ENCODE measurements at places on chromosomes 11 and 22. TPM values are rescaled to one million over a fixed set of nuclear protein-coding genes. Genes with fewer than 3 reads are reported as not detected.

GRCh38 chr22:24497841-24498258, 2.7 kb downstream of the UPB1 start:
- DNase-seq = no peak

The TAF1D gene
- 128 TPM for total RNA-seq

DNA sequence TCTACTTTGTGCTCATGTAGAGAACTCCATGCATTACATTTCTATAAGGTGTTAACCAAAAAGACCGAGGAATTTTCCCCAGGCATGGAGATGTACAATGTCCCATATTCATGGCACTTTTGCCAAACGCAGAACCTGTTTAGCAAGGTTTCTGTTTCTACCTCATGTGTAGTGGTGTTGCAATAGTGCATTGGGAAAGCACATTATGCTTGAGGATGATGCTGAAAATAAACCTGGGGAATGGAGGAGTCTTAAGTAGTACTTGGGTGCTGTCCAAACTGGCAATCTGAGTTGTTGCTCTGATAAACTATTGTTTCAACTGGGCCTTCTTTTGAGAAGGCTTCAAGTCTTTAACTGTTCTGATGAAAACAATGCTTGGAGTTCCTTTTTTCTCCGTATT, 11.5 kb upstream of the MUC15 start:
- peak; percentile 75 for DNase-seq

DNA sequence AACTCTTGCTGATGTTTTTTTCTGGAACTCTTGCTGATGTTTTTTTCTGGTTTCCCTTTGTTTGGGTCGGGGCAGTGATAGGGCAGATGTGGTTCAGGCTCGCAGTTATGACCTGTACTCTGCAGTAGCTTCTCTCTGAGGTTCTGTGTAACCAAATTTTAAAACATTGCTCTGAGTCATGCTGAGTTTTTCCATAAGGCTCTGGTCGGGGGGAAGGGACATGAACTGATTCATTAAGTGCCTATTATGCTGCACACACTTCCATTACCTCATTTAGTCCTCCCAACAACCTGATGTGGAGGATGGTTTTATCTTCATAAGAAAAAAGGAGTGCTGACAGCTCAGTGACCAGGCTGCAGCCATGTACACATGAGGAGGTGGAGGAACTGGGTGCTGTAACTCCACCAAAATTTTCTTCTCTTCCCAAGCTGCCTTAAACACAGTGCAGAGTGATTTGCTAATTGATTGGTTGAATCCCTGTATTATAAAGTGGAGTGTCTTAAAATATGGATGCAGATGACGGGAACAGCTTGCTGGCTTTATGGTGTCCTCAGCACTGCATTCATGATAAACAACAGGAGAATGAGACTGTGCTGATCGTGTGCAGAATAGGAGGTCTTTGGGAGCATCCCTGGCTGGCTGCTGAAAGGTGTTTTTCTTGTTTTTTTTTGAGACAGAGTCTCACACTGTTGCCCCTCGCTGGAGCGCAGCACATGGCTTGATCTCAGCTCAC, 19.1 kb downstream of the TNRC6B start:
- DNase-seq = no peak

- no peak for DNase-seq
Measured at GRCh38 chr11:113447621-113448315, 27.4 kb downstream of the DRD2 start.

DNA sequence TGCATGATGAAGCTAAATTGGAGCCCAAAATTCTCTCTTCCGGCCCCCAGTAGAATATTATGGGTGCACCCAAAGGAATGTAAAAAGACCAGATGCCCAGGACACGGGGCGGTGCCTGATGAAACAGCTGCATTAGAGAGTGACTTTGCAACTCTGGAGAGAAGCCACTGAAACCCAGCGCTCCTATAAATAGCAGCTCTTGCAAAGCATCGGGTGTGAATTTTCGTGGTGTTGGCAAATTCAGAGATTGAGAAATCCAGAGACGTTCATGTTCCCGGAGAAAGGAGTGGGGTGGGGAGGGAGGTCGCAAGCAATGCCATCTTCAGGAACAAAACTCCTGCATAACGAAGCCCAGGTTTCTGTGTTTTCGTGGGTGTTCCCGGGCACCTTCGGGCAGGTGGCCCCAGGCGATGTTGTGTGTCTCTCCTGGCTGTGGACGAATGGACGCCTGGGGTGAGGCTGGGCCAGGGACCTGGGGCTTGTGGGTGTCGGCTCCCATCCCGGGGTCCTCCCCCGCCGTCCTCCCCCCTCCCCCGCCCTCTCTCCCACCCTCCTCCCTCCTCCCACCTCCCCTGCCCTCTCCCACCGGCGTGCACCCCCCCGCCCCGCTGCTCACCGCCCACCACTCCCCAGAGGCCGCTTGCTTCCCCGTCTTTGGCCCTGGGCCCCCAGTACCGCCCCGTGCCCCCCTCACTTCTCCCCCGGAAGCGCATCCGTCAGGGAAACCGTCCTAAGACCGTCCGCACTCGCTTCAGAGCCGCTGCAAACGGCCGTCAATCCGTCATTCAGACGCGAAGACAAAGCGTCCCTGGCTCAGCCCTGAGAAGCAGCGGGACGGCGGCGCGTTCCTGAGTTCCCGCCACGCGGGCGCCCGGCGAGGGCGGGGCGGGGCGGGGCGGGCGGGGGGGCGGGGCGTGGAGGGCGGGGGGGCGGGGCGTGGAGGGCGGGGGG, 26.7 kb upstream of the TOLLIP start:
- DNase-seq = peak; percentile 88

The NCAPH2 gene
- 69.9 TPM for total RNA-seq

GRCh38 chr11:75303544-75304224, 47.8 kb downstream of the ARRB1 start:
- DNase-seq = no peak

- DNase-seq = no peak
Measured at GRCh38 chr11:17314232-17314547, 37.4 kb upstream of the NCR3LG1 start.

- DNase-seq = peak; percentile 65
Measured at GRCh38 chr11:2099516-2100349, 39.5 kb downstream of the IGF2 start.

Data from upper lobe of left lung (tissue), 6 donors.